ENCODE measurements at places on chromosomes 2 and 18.

DNA sequence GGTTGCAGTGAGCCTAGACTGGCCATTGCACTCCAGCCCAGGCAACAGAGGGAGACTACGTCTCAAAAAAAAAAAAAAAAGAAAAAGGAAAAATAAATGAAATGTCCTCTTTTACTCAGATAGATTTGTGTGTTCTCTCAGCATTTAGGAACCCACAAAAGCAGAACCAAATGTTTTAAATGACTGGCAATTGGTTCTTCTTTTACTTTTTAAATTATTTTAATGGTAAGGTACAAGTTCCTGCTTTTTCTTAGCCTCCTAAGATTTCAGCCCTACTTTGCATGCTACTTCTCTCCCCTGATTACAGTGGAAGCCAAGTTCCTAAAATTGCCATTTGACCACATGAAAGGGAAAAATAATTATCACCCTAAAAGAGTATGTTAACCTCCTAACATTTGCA, 23.5 kb downstream of the SRSF7 start:
- no peak for DNase-seq

GRCh38 chr2:16745466-16745865, 79.8 kb upstream of the CYRIA start:
- no peak for DNase-seq

GRCh38 chr2:30072250-30072842, 74.5 kb upstream of the YPEL5 start:
- peak; percentile 80 for DNase-seq

GRCh38 chr2:101295895-101296294, 12.6 kb downstream of the RNF149 start:
- DNase-seq: no peak

- no peak for DNase-seq
Measured at GRCh38 chr2:26847307-26847654, 651 bp upstream of the DPYSL5 start.

DNA sequence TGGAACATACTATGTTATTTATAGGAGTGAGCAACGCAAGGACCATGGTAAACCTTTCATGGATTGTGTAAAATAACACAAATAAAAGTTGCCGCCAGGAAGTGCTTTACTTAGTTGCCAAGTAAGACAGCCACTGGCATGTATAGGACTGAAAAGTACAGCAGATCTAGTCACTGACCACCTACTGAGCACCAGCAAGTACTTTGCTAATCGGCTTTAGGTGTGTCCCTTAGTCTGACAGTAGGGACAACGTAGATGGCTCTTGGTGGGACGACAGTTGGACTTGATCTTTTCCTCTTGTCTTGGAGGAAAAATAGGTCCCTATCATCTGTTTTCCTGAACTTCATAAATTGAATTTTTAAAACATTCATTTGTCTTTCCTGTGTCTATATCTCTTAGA, 13.6 kb upstream of the CXXC1 start:
- DNase-seq: no peak

DNA sequence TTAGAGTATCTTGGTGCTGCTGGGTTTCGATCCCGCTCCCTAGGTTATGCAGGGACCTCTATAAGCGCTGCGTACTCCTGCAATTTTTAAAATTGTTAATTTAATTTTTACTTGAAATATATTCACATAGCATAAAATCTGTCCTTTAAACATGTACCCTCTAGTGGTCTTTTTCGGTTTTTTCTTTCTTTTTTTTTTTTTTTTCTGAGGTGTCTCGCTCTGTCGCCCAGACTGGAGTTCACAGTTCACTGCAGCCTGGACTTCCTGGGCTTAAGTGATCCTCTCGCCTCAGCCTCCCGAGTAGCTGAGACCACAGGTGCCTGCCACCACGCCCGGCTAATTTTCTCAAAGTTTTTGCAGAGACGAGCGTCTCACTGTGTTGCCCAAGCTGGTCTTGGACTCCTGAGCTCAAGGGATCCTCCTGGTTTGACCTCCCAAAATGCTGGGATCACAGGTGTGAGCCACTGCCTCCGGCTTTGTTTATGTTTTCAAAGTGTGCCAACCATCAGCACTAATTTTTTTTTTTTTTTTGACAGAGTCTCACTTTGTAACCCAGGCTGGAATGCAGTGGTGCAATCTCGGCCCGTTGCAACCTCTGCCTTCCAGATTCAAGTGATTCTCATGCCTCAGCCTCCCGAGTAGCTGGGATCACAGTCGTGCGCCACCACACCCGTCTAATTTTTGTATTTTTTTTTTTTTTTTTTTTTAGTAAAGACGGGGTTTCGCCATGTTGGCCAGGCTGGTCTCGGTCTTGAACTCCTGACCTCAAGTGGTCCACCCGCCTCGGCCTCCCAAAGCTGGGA, 585 bp upstream of the MOB1A start:
- DNase-seq: peak; percentile 48

- no peak for DNase-seq
Measured at GRCh38 chr2:157470321-157470720, 26.4 kb upstream of the CYTIP start.
